Ovary (tissue), 10 donors: ENCODE measurements at places on chromosomes 2 and 18.

DNA sequence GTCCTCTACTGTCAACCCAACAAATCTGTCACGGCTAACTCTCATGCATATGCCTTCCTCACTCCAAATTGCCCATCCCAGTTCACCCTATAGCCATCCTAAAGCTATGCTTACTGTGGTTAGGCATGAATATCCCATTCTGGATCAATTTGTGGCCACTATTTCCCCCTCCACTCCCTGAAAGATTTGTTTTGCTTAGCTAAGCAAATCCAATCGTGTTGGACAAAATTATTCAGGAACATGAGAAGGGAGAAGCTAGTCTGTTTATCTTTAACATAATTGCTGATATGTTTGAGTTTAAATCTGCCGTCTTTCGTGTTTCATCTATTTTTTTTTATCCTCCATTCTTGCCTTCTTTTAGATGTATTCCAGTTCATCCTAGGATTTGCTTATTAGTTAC, 43.6 kb downstream of the PPM1B start:
- H3K4me3 ChIP-seq = no peak overlapping the region
- H3K27ac ChIP-seq = no peak overlapping the region
- no peaks in the 10 kb centered on the region for H3K4me1 ChIP-seq
- no peaks in the 10 kb centered on the region for H3K27me3 ChIP-seq
- DNase-seq = no peak

DNA sequence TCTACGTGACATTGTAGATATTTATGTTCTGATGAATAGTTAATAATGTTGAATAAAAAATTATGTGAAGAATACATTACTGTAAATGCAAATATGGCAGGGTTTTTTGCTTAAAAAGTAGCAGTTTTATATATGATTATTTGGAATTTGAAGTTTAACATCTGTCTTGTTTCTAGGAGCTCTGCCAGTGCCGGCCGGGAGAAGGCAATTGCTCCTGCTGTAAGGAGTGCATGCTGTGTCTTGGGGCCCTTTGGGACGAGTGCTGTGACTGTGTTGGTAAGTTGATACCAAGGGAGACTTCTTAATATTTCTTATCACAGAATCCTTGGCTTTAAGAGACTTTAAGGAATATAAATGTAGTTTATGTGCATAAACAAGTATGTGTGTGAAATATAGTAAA, 25.2 kb downstream of the TWSG1 start:
- H3K4me3 ChIP-seq = no peak overlapping the region
- H3K36me3 ChIP-seq = no peaks in the 10 kb centered on the region
- DNase-seq = no peak

GRCh38 chr18:54964741-54965140, 5.5 kb upstream of the CCDC68 start:
- DNase-seq = no peak
- no peak overlapping the region for H3K27ac ChIP-seq
- no peak overlapping the region for H3K4me3 ChIP-seq
- H3K36me3 ChIP-seq = no peaks in the 10 kb centered on the region

GRCh38 chr2:43749583-43749982, 24.3 kb upstream of the DYNC2LI1 start:
- DNase-seq = no peak
- H3K4me3 ChIP-seq = no peak overlapping the region
- H3K4me1 ChIP-seq = peaks cover 3% of the 10 kb centered on the region
- no peak overlapping the region for H3K27ac ChIP-seq

DNA sequence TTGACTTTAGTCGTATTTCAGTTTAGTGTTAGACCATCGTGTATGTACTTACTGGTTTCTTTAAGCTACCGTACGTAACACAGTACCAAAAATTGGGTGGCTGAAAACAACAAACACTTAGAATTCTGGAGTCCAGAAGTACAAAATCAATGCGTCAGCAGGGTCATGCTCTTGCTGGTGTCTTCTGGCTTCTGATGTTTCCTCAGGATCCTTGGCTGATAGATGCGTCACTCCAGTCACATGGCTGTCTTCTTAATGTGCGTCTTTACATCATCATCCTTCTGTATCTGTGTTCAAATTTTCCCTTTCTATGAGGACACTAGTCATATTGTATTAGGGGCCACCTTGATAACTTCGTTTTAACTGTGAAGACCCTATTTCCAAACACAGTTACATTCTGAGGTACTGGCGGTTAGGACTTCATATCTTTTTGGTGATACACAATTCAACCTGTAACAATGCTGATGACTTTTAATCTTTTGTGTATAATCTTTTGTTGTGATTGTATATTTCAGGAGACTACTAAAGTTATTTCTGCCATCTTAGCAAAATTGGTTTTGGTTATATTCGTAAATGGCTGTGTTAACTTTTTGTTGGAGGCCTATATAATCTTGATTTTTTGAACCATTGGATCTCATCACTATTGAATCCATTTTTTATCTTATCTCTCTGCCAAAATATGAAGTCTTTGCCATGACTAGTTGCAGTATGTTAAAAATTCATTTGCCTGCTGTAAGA, 25.4 kb downstream of the ACTR3 start:
- H3K27me3 ChIP-seq = no peaks in the 10 kb centered on the region
- no peak overlapping the region for H3K27ac ChIP-seq
- DNase-seq = no peak
- no peaks in the 10 kb centered on the region for H3K36me3 ChIP-seq
- H3K4me1 ChIP-seq = peaks cover 2% of the 10 kb centered on the region
- no peak overlapping the region for H3K4me3 ChIP-seq

GRCh38 chr2:148132412-148132811, 111.5 kb downstream of the MBD5 start:
- no peak for DNase-seq
- H3K27ac ChIP-seq = no peak overlapping the region
- H3K36me3 ChIP-seq = no peaks in the 10 kb centered on the region
- no peak overlapping the region for H3K4me3 ChIP-seq
- no peaks in the 10 kb centered on the region for H3K4me1 ChIP-seq
- H3K27me3 ChIP-seq = no peaks in the 10 kb centered on the region

DNA sequence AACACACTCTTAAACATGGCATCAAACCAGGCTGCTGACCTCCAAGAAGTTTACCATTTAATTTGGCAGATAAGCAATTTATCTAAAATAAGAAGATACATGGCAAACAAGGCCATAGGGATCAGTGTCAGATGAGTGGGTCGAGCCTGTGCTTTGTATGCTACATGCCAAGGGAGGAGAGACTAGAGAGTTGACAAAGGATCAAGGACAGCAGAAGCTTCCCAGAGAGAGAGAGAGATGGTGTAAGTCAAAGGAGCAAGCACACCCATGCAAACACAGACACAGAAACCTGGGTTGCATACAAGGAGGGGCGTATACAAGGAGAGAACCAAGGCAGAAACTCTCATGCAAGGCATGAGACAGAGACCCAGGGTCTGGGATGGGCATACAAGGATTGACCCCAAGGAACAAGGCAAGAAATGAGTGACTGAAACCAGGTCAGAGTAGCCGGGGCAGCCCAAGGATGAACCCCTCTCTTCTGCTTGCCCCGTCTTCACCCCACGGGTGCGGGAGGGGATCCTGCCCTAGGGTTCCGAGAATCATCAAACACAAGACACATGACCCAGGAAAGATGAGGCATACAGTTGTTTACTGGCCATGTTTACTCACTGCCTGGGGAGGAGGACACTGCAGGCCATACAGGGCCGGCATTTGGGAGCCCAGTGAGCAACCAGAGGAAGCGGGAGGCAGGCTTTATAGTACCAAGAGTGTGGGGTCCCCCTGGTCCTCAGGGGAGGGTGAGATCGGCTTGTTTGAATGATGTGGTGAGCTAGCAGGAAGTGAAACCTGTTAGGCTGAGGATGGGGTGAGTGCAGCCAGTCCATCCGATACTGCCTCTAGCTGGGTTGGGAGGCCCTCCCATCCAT, 529.2 kb upstream of the ID2 start:
- no peak for DNase-seq
- no peaks in the 10 kb centered on the region for H3K27me3 ChIP-seq
- no peak overlapping the region for H3K4me3 ChIP-seq
- H3K27ac ChIP-seq = no peak overlapping the region

DNA sequence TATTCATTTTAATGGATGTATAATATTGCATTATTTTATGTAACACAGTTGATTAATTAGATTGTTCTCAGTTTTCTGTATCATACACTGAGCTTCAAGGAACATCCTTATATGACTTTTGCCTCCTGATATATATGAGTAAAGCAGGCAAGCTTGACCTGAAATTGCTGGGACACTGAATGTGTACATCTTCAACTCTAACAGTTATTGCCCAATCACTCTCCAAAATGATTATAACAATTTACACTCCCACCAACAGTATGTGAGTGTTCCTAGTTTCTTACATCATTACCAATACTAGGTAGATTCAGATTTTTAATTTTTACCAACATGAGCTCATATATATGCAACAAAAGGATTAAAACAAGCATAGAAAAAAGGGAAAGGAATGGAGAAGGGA, 379.4 kb downstream of the SETBP1 start:
- no peak overlapping the region for H3K27ac ChIP-seq
- no peaks in the 10 kb centered on the region for H3K27me3 ChIP-seq
- peaks cover 2% of the 10 kb centered on the region for H3K4me1 ChIP-seq
- no peak for DNase-seq
- H3K4me3 ChIP-seq = no peak overlapping the region

DNA sequence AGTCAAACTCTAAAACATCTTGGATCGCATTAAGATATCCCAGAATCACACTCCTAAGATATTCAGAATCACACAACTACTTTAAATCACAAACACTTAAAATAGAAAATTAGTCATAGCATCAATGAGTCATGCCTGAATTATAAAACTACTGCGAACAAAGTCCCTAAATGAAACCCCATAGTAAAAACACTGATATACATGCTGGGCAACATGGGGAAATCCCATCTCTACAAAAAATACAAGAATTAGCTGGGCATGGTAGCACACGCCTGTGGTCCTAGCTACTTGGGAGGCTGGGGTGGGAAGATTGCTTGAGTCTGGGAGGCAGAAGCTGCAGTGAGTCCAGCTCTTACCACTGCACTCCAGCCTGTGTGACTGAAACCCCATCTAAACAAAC, 101.7 kb downstream of the COBLL1 start:
- no peaks in the 10 kb centered on the region for H3K36me3 ChIP-seq
- H3K27me3 ChIP-seq = no peaks in the 10 kb centered on the region
- H3K4me3 ChIP-seq = no peak overlapping the region
- no peaks in the 10 kb centered on the region for H3K4me1 ChIP-seq

DNA sequence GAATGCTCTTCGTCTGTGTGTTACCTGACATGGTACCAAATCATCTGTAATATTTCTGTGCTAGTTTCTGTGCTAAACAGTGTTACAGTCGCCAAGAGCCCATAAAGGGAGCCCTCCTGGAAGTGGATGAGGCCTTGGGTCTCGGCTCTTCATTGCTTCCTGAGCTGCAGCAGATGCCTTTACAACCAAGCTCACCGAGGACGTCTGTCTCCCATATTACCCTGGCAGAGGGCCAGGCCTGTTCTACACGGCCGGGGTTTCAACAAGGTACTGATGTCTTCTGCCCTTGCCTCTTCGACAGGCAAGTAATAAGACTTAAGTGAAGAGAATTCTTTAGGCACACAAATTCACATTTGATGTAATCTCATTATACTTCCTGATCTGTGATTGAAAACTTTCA, 16.8 kb downstream of the RPL31 start:
- H3K4me3 ChIP-seq = no peak overlapping the region
- DNase-seq = no peak
- no peaks in the 10 kb centered on the region for H3K4me1 ChIP-seq

GRCh38 chr18:36849288-36850006, 20.5 kb downstream of the KIAA1328 start:
- no peaks in the 10 kb centered on the region for H3K27me3 ChIP-seq
- H3K27ac ChIP-seq = no peak overlapping the region
- H3K4me1 ChIP-seq = no peaks in the 10 kb centered on the region
- no peaks in the 10 kb centered on the region for H3K36me3 ChIP-seq
- DNase-seq = no peak

DNA sequence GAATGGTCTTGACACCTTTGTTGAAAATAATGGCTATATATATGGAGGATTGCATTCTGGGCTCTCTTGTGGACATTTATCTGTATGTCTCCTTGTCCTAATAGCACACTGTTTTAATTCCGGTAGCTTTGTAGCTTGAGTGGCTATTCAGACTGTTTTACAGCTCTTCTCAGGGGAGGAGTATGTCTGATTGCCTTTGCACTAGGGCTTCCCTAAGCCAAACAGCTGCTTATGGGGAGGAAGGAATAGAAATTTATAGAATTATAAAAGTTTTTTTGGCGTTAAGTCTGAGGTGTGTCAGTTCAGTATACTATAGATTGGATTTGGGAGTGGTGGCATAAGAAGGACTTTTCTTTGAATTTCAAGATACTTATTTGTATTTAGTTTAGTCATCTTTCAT, 12.6 kb downstream of the SEH1L start:
- H3K4me3 ChIP-seq = no peak overlapping the region
- H3K36me3 ChIP-seq = no peaks in the 10 kb centered on the region
- H3K4me1 ChIP-seq = peaks cover 2% of the 10 kb centered on the region
- no peaks in the 10 kb centered on the region for H3K27me3 ChIP-seq
- DNase-seq = no peak
